ENCODE measurements at places on chromosomes 4 and X.

DNA sequence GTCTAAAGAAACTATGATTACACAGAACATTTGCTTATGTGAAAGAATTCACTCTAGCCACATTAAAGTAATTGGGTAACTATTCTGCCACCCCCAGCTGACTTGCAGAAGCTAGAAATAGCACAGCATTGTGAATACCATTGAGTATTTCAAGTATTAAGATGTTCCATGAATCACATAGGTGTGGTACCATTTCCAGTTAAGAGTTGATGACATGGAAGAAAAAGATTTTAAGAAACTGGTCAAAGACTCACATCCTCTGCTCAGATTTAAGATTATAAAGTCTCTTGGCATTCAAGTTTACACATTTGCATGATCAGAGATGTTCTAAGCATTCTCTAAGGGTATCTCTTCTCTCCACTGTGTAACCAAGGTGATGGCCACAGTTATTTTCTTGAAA lies 287.5 kb downstream of the CAMK2D start:
- DNase-seq: no peak

DNA sequence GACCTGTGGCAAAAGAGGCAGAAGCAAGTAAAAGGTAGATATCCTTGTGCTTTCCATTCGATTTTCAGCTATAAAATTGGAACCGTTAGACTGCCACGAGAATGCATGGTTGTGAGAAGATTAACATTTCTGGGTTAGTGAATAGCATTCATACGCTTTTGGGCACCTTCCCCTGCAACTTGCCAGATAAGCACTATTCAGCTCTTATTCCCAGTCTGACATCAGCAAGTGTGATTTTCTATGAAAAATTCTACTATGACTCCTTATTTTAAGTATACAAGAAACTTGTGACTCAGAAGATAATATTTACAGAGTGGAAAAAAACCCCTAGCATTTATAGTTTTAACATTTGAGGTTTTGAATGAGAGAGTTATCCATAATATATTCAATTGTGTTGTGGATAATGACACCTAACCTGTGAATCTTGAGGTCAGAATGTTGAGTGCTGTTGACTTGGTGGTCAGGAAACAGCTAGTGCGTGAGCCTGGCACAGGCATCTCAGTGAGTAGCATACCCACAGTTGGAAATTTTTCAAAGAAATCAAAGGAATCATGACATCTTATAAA lies 3.9 kb downstream of the FGB start:
- no peak for DNase-seq

- DNase-seq: no peak
Measured at GRCh38 chr4:188206783-188207182, 67.5 kb downstream of the TRIML1 start.

GRCh38 chr4:38923746-38924145 lies 56.1 kb downstream of the FAM114A1 start:
- DNase-seq: no peak

GRCh38 chr4:119103263-119103662 lies 32.4 kb upstream of the MYOZ2 start:
- peak; percentile 62 for DNase-seq

- no peak for DNase-seq
Measured at GRCh38 chrX:131277543-131278136, 11.5 kb downstream of the IGSF1 start.

- DNase-seq: no peak
Measured at GRCh38 chrX:110043506-110043905, 40.6 kb downstream of the TMEM164 start.

DNA sequence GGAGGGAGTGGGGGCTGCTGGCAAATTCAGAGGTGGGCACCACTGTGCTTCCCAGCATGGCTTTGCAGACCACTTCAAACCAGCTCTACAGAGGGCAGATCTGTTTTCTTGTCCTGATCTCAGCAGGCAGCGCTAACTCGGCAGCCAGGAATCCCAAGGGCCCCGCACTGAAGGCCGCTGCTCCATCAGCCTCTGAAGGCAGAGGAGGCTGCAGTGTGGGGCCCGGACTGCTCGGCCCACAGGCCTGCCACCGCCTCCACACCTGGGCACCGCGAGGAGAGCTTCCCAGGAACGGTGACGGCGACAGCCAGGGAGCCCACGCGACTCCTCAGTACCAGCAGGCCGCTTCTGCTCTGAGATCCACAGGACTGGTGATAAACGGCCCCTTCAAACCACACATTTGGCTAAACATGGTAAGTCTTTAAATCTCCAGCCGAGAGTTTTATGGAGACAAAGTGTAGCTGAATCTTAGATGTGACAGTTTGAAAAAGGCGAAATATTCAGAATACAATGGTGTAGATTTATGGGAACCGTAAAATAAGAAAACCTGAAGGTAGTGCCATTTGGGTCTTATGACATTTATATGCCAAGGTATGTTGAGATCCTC lies 23.6 kb downstream of the DCTD start:
- no peak for DNase-seq

GRCh38 chrX:150155436-150156035 lies 207.6 kb upstream of the MAMLD1 start:
- no peak for DNase-seq

DNA sequence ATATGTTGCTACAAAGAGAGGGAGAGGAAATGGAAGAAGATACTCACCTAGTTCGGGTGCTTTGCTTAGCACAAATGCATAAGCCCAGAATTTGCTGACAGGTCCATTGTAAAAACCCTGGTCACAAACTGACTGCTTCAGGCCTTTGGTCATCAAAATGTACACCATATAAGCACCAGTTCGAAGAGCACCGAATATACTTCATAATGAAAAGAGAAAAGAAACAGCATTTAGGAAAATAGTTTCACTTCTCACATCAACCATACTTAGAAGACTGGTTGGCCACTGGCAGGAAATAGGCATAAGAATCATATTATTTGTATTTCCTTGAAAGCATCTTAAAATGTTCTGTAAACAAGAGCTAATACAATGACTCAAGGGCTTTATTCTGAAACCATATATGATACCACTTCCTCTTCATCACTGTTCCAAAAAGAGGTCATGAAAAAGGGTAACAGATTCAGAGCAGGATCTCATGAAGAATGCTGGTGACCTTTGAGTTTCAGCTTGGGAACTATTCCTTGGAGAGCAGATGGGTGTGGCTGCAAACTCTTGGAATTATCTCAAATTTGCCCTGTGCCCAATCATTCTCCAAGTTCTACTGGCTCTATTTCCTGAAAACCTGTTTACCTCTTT lies 138.7 kb downstream of the ELOVL6 start:
- no peak for DNase-seq

- no peak for DNase-seq
Measured at GRCh38 chr4:4574052-4574451, 32.2 kb upstream of the STX18 start.

- no peak for DNase-seq
Measured at GRCh38 chr4:122083351-122083750, 68.8 kb upstream of the BLTP1 start.

- no peak for DNase-seq
Measured at GRCh38 chr4:173514641-173515217, 15.3 kb downstream of the HAND2 start.

GRCh38 chr4:157751631-157752030 lies 421.2 kb downstream of the GASK1B start:
- DNase-seq: no peak

DNA sequence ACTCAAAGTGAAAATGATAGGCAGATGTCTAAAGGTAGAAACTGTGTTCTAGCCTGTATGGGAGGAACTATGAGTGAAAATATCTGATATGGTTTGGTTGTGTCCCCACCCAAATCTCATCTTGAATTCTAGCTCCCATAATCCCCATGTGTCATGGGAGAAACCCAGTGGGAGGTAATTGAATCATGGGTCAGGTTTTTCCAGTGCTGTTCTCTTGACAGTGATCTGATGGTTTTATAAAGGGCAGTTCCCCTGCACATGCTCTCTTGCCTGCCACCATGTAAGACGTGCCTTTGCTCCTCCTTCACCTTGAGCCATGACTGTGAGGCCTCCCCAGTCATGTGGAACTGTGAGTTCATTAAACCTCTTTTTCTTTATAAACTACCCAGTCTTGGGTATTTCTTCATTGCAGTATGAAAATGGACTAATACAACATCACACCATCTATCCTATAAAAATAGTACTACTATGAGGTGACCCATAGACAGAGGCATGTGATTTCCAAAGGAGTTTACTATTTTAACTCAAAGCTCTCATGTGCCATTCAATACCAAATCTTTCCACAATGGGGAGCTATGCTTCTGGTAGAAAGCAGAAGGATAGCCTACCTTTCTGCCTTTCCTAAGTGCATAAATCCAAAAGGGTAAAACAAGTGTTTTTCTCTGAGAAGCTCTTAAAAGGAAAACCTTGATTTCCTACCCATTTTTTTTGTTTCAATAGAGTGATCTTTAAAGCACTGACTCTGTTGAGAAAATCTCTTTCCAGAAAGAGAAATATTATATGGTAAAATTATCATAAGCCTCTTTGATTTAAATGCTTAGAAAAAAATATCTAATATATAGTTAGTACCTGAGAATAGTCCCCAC lies 38.8 kb downstream of the SEC31A start:
- no peak for DNase-seq

DNA sequence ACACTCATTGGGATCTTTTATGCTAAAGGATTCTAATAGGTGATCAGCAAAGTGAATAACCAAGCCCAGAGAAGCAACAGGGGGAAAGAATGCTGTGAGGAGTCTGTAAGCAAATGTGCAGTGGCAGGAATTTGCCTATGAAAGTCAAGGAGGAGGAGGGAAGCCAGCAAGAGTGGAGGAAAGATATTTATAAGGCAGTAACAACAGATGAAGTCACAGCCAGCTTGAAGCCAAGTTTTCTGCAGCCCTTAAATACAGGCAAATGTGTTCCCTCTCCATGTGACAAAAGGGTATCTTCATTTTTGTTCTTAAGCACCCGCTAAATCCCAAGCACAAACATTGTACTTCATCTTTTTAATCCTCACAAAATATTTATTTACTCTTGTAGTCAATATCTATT lies 275.0 kb upstream of the CLNK start:
- DNase-seq: no peak

DNA sequence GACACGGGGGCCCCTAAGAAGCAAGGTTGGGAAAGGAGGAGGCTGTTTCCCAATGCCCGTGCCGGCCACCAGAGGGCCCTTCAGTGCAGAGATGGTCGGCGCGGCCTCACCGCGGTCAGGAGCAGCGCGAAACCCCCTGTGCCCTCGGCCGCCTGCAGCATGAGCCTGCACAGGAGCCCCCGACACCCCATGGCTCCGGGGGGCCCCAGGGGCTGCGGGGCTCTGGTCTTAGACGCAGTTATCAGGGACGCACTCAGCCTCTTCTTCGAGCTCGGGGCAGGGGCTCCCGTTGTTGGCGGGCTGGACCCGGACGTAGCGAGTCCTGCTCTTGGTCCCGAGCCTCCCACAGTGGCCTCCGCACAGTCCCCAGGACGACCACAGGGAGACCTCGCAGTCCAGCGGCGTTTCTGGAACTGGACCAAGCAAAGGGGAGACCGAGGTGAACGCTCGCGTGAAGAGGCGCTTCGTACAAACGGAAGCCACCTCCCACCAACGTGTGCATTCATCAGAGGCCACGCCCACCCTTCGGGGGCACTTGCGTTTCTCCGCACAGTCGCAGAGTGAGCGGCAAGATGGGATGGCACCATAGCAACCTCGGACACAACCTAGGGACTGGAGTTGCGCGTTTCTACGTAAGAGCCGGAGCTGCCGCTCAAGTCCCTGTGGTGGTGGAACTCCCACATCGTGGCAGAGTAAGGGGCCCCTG lies 5.0 kb downstream of the SPON2 start:
- peak; percentile 49 for DNase-seq

DNA sequence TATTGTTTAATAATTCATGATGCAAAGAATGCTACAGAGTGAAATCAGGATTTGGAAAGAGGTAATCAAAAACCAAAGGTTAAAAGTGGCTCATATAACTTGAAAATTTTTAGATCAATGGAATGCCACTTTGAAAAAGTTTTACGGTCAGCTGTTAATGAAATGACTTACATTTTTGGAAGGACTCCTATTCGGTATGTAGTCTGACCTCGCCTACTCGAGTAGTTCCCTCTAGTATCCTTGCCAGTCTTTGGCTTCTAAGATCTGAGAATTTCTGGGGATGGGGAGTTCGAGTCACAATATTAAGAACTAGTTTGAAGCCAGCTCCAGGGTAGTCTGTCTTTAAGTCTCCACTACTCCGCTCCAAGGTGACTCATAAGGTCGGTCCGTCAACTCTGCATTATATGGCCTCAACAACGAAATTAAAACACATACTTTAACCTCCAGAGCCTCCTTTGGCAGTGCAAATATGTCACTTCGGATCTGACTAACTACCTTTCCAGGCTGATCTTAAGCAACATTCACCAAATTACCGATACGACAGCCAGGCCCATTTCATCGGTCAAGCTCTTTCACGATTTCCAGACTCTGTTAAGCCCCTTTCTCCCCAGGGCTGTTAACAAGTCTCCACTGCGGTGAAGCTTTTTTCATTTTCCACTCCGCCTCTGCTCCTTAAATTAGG lies 733 bp upstream of the NAA15 start:
- DNase-seq: no peak

GRCh38 chrX:10922159-10922558 lies 189.0 kb upstream of the HCCS start:
- DNase-seq: no peak

DNA sequence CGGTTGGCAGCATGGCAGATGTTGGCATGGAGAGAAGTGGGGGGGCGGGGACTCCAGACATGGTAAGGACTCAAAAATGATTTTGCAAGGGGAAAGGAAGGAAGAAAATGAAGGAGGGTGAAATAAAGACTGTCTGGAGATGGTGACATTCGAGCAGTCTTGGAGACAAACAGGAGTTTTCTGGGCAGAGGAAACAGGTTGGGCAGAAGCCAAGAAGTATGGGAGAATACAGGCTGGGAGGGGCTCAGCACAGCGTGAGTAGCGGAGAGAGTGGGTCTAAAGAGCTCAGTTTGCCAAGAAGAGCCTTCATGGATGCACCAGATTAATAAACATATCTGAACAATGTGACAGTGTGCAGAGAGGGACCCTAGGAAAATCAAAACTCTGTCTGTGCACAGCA lies 13.3 kb upstream of the CRMP1 start:
- no peak for DNase-seq

- DNase-seq: no peak
Measured at GRCh38 chr4:88097301-88097700, 61.1 kb downstream of the ABCG2 start.

- DNase-seq: peak; percentile 3
Measured at GRCh38 chr4:79923281-79923680, 149.7 kb downstream of the ANTXR2 start.

GRCh38 chrX:37958525-37959211 lies 47.7 kb upstream of the SYTL5 start:
- DNase-seq: no peak
